ENCODE measurements at places on chromosomes 5 and 9.

GRCh38 chr5:53392073-53392472 is 88.4 kb upstream of the FST start:
- DNase-seq, result no peak

DNA sequence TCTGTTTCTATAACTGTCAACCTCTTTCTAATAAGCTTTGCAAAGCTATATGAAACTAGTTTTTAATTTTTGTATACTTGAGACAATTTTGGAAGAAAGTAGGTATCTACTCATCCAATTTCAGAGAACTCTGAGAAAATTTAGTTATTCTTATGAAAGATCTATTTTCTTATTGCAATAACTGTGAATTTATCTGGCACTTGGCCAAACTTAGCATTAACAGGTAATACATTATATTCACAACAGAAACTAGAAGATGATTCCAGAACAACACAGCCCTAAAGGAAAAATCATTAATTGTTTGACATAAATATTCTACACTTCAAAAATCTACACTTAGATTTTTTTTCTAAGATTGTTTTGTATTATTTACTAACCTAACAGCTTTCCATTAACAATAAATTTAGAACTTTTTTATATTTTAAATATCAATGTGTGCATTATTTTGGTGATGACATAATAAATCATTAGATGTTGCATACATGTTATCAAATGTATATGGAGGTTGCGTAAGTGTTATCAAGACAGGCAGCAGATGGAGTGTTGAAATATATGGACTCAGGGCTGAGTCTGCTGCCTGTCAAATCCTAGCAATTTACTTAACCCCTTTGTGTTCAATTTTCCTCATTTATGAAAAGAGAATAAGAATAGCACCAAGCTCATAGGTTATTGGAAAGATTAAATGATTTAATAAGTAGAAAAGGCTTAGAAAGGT is 141.8 kb downstream of the MUSK start:
- DNase-seq, result no peak

DNA sequence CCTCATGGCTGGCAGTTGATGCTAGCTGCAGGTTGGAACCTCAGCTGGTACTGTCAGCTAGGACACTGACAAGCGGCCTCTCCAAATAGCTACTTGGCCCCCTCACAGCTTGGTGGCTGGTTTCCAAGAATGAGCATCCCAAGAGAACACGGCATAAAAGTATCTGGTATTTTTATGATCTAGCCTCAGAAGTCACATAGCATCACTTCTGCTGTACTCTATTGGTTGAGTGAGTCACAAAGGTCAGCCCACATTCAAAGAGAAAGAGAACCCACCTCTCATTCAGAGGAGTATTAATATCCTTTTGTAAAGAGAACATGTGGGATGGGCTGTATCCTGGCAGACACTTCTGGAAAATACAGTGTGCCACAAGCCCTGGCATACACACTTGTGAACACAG is 6.0 kb upstream of the SIL1 start:
- DNase-seq, result no peak

DNA sequence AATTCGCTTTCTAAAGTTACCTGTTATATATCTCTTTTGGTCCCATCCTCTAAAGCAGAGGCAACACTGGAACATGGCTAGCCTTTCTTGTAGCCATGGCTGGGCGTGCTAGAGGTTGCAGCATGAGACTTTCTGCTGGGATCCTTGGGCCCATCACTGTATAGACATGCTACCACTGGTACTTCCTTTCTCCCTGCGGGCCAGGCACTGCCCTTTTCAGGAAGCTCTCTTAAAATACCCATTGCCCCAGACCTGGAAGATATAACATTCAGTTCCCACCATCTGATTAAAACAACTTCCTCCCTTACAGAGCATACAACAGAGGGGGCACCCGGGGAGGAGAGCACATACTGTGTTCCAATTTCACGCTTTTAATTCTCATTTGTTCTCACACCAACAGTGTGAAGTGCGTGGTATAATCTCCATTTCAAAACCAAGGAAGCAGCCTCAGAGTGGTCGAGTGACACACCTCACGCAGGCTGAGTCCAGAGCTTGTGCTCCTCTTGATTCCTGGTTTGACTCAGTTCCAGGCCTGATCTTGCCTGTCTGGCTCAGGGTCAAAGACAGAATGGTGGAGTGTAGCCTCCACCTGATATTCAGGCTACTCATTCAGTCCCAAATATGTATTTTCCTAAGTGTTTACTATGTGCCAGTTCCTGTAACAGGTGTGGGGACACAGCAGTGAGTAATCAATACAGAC is 22.6 kb downstream of the PTGS1 start:
- DNase-seq, result no peak

GRCh38 chr5:9358961-9359685 is 186.8 kb downstream of the SEMA5A start:
- DNase-seq, result peak; percentile 93
